Tibial artery (tissue), 4 donors: ENCODE measurements at places on chromosomes 6 and 20.

GRCh38 chr6:39102071-39102820, 12.7 kb downstream of the SAYSD1 start:
- DNase-seq = no peak

GRCh38 chr6:157276134-157276532, 47.2 kb downstream of the TMEM242 start:
- DNase-seq = no peak

DNA sequence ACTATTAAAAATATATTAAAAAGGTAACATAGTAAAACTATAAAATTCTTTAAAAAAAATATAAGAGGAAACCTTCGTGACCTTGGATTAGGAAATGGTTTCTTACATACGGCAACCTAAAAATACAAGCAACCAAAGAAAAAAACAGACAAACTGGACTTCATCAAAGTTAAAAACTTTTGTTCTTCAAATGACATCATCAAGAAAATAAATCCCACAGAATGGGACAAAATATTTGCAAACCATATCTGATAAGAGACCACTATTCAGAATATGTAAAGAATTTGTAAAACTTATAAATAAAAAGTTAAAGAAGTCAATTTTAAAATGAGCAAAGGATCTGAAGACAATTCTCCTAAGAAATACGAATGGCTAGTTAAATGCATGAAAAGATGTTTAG, 110.0 kb downstream of the ATG5 start:
- DNase-seq = no peak

GRCh38 chr6:147251072-147251471, 46.9 kb downstream of the STXBP5 start:
- DNase-seq = no peak

- DNase-seq = no peak
Observed at GRCh38 chr6:153231048-153231646, 100.1 kb upstream of the RGS17 start.

DNA sequence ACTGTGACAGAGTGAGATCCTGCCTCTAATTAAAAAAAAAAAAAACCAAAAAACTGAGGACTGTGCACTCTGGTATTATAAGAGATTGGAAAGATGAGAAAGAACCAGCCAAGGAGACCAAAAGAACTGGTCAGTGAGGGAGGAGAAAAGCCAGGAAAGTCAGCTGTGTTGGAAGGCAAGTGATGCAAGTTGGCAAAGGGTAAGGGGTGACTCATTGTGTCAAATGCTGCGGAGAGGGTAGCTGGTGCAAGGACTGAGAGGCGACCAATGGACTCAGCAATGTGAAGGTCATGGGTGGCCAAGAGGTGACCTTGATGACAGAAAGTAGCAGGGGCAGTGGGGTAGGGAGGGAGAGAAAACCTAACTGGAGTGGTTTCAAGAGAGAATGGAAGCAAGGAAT, 27.4 kb upstream of the LRRN4 start:
- no peak for DNase-seq

DNA sequence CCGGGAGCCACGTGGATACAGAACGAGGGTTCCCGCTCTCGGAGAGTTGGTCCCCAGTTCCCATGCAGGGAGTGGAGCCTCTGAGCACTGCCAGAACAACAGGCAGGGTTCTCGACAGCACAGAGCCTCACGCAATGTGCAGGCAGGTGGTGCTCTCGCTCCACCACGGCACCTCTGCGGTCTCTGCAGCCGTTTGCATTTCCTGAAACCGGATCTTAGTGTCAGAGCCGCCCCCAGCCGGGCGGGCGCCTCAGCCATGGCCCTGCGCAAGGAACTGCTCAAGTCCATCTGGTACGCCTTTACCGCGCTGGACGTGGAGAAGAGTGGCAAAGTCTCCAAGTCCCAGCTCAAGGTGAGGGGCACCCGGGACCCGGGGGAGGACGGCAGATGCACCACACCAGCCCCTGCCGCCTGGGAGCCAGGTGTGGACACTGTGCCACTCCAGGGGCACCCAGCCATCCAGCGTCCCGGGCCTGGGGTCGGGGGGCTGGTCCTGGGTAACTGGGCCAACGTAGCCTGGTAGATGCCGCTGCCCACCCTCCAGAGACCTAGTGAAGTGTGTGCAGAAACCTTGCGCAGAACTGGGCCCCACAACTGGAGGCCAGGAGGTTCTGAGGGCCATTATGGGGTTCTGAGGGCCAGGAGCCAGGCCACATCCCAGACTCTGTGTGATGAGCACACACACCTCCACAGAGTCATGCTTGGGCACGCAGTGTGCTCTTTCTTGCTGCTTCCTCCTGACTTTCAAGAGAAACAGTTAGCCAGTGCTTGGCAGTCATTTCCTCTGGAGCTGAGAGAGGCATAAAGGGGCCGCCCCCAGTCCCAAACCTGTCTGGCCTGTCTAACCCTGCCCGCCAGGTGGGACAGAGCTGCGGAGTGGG, at the start of gene DEF6:
TSS of gene DEF6 (plus strand) at position 218 of the 881 bp plus-strand sequence. CDS start at position 257, 39 bp downstream.
- peak; percentile 79 for DNase-seq

- peak; percentile 75 for DNase-seq
Observed at GRCh38 chr6:119147101-119148053, 68.9 kb upstream of the FAM184A start.

GRCh38 chr6:144613859-144614258, 328.7 kb downstream of the UTRN start:
- no peak for DNase-seq

DNA sequence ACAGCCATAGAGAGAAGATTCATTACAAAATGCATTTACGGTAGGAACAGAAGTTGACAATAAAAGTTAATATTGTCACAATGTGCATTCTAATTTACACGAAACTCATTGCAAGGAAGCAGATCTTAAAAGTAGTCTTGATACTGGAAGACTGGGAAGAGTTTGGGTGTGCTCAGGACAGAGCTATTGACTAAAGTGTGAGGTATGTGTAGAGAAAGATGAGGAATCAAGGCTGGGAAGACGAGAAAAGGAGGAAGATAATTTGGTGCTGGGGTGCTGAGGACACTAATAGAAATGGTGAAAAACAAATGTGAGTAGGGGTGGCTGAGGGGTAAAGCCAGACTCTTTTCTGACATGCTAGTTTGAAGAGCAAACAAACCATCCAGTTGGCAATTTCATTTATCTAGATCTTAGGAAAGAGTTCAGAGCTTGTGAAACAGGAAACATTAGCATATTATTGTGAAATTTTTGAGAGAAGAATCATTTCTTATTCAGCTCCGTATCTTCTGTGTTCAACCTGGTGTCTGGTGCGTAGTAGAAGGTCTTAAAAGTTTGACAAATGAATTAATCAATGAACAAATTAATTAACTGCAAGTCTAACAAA, 72.7 kb downstream of the ELOVL4 start:
- DNase-seq = no peak

GRCh38 chr6:44117397-44118128, 9.7 kb downstream of the MRPL14 start:
- no peak for DNase-seq

DNA sequence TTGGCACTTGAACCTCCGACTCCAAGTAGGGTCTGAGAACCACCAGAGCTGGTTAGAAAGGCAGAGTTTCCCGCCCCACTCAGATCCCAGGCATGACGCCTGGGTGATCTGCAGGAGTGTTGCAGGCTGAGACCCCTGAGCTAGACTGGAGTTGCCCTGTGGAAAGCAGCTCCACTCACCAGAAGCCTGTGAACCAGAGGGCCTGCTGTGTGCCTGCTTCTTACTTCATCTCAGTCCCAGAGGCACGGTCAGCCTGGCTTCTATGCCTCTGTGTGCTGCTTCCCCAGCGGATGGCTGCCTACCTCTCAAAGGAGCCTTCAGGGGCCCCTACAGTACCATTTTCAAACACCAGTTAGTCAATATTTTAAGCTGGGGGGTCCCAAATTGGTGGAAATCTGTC, 15.6 kb upstream of the CCN6 start:
- DNase-seq = peak; percentile 65

- DNase-seq = no peak
Observed at GRCh38 chr6:168126566-168127383, 47.8 kb upstream of the FRMD1 start.

DNA sequence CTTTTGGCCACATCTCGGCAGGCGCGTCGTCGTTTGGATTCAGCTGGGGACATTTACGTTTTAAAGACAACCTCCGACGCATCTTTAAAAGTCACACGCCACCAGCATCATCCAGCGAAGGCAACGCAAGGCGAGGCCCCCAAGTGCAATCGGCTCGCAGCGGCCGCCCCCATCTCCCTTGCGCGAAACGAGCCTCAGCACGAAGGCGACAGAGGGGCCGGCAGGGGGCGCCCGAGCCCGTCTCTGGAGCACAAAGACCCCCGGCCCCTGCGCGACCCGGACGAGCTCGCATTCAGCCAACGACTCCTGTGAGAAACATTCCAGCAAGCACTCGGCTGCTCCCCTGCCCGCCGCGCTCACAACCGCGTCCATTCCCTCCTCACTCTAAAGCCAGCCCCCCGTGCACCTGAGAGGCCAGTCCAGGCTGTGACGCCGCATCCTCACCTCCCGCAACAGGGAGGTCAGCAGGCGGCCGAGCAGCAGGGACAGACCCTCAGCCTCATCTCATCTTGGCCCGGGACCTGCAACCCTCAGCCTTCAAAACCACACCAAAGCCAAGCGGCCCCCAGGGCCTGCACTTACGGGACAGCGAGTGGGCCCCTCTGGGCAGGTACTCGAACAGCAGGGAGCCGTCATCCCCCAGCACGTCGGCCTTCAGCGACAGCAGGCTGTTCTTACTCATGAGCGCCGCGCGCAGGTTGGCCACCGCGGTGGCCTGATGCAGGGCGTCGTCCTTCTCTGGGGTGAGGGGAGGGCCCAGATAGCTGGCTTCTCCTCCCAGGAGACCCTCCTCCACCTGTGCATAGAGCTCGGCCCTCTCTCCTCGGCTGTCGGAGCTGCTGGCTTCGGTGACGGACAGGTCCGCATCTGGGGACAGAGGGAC, 35.8 kb downstream of the SLC2A4RG start:
- no peak for DNase-seq

DNA sequence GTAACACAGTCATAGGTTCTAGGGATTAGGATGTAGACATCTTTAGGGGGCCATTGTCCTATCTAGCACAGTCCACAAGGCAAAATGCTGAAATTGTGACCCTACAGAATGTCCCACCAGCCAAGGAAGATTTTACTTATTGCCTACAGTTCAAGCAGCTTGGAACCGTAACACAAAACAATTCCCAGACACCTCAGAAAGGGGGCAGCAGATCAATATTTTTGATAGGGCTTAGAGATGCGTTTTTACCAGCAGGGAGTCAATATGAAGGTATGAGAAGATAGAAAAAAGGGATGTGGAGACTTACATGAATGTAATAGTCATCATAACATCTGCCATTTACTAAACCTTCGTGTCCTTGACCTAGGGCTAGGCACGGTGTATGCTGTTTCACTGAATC, 81.0 kb downstream of the TMEM170B start:
- no peak for DNase-seq

- no peak for DNase-seq
Observed at GRCh38 chr20:38551056-38551626, 29.9 kb upstream of the ADIG start.

GRCh38 chr6:117480651-117481050, 1.8 kb upstream of the DCBLD1 start:
- DNase-seq = no peak

DNA sequence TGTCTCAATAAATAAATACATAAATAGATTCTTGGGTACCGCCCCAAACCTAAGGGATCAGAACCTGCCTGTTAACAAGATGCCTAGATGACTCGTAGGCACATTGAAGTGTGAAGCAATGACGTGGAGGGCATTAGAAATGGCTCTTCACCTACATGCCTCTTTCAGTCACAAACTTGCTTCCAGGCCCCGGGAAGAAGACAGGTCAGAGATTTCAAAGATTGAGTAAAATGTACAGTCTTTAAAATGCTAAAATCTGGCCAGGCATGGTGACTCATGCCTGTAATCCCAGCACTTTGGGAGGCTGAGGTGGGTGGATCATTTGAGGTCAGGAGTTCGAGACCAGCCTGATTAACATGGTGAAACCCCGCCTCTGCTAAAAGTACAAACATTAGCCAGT, 480.8 kb upstream of the JARID2 start:
- DNase-seq = no peak

DNA sequence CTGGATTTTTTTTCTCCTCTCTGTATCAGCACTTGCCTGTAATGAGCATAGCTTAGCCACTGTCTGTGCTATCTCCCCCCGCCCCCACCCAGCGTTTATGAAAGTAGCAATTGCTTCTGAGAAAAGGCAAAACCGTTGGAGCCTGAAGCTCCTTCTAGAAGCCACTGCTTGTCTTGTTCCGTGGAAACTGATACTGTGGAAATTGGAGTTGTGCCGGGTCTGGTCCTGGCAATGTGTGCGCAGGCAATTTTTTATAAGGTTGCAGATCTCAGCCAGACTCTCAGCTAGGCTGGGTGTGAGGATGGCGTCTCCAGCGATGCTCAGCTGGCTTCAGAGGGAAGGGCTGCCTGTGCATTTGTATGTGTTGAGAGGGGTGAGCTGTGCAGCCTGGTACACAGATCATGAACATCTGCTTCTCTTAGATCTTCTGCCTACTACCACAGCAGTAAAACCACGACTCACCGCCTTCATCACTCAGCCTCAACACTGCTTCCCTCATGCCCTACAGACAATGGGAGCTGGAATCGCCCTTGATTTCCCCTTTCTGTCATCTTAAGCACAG, 72.4 kb upstream of the GTSF1L start:
- no peak for DNase-seq

GRCh38 chr6:4641461-4641860, 134.7 kb upstream of the CDYL start:
- no peak for DNase-seq
